Stromal cell of bone marrow (primary cell): ENCODE measurements at places on chromosomes 13 and 19.

DNA sequence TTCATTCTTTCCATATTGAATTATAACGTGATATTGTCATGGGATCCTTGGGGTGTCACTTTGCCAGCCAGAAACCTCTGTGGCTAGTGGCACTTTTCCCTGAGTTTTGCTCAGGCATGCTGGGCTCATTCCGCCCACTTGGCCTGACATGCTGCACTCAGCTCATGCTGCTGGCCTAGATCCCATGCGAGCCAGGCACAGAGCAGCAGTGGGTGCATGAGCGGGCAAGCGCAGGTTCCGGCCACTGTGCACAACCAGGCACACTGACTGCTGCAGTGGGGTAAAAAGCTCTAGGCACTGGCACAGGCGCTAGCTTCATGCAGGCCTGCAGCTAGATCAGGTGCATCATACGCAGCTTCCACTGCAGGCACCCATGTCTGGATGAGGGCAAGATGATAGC, 221.2 kb downstream of the MAB21L1 start:
- no peak for DNase-seq

DNA sequence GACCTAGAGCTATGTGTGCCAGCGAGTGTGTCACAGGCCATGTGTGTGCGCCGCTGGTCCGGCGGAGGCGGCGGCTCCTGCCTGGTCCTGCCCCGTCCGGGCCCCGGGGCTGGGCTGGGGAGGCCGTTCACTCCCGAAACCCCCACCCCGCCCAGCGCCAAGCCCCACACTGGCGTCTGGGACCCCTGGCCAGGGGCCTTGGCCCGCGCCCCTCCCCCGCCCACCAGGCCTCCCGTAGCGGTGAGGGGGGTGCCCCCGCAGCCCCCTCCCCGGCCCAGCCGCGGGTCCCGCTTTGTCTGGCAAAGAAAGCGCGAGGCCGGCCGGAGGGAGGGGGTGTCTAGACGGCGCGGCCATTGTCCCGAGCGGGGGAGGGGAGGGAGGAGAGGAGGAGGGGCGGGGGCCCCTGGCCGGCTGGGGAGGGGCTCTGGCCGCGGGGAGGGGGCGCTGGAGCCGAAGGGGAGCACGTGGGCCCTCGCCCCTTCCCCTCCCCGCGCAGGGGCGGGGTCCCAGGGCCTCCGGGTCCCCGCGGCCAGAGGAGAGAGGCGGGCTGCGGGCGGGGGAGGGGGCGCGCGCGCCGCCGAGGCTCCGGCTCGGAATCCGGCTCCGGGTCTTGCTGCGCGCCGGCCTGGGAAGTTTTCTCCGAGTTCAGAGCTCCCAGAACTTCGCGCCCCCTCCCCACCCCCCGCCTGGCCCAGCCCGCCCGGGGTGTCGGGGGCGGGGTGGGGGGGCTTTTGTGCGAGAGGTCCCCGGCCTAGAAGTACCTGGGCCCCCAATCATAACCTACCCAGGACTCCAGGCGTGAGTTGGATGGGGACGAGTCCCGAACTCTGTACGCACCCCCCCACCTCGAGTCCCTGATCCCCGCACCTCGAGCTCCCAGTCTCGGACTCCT, 888 bp downstream of the NOTCH3 start:
- DNase-seq, result no peak

GRCh38 chr13:44870456-44870929, 118.8 kb downstream of the NUFIP1 start:
- DNase-seq, result no peak

DNA sequence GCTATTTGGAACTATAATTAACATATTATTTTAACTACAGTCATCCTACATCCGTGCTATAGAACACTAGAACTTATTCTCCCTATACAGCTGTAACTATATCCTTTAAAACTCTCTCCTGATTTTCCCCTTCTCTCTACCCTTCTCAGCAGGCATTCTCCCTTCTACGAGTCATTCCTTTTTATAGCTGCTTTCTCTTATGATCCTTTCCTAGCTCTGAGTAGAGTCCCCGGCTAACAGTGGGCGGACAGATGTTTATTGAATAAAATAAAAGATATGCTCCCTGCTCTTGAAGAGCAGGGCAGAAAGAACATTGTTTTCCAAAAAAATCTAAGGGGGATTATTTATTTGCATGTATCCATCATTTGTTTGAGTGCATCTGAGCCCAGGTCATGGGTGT, 246.5 kb upstream of the TMTC4 start:
- DNase-seq, result no peak

- peak; percentile 84 for DNase-seq
These were observed 81.8 kb upstream of the RUBCNL start for GRCh38 chr13:46468570-46469463.

GRCh38 chr19:46606681-46607447, 5.7 kb downstream of the CALM3 start:
- no peak for DNase-seq

DNA sequence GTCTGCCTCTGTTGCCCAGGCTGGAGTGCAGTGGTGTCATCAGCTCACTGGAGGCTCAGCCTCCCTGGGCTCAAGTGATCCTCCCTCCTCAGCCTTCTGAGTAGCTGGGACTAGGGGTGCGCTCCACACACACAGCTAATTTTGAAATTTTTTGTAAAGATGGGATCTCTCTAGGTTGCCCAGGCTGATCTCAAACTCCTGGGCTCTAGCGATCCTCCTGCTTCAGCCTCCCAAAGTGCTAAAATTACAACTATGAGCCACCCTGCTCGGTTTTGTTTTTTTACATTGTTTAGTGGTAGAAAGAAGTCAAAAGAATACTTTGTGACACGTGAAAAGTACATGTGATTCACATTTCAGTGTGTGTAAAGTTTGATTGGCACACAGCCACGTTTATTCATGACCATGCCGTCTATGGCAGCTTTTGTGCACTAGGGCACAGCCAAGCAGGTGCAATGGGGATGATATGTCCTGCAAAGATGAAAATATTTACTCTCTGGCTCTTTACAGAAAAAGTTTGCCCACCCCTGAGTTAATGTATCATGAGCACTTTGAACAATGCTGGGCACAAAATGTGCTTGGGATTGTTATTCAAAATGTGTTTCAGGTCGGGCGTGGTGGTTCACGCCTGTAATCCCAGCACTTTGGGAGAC, 16.2 kb upstream of the NFIC start:
- DNase-seq, result no peak

- no peak for DNase-seq
These were observed at the start of gene KLC3 for GRCh38 chr19:45340232-45340898. Gene KLC3 (plus strand): TSS chr19:45340750. CDS start chr19:45345542, 4,792 bp downstream.

GRCh38 chr19:19381007-19381926, 24.2 kb upstream of the GATAD2A start:
- DNase-seq, result no peak

DNA sequence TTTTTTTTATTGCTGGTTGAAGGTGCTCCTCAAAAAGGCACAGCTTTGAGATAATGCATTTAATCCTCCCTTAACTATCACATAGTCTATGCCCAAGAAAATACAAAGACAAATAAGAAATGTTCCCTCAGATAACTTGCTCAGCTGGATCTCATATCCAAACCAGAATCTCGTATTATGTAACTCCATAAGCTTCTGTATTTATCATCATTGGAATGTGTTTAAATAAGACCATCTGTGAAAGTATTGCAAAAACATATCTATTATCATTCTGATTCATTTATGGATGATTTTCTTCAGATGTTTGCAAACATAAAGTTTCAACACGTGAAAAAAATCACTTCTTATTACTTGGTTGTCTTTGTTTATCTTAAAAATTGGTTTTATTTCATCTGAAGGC, 190.9 kb downstream of the IRS2 start:
- no peak for DNase-seq

GRCh38 chr13:109272595-109273325, 513.6 kb downstream of the IRS2 start:
- DNase-seq, result no peak

GRCh38 chr13:58399263-58399662, 767.7 kb downstream of the PCDH17 start:
- DNase-seq, result no peak

DNA sequence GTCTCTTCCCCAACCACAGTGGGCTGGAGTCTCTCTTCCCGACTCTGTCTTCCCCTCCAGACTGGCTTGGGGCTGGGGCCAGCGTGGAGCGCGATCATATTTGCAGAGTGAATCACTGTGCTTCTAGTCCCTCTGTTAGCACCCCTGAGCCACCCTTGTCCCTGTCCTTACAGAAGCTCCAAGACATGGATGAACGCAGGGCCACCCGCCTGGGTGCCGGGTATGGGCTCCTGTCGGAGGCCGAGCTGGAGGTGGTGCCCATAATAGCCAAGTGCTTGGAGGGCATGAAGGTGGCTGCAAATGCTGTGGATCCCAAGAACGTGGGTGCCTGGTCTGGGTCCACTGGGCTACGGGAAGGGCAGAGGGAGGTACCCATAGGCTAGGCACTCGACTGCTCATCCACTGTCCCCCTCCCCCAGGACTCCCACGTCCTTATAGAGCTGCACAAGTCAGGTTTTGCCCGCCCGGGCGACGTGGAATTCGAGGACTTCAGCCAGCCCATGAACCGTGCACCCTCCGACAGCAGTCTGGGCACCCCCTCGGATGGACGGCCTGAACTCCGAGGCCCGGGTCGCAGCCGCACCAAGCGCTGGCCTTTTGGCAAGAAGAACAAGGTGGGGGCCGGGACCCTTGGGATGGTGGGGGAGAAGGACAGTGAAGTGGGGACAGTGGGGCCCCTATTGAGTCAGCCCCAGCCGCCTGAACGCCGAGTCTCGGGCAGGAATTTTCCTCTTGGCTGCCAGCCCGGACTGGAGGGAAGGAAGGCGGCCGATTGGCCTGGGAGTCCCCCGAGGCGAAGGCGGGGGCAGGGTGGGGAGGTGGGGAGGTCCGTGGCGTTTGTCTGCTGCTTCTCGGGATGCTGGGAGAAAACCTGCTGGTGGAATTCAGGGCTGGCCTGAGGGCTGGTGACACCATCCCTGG, 5.2 kb downstream of the TRIP10 start:
- peak; percentile 72 for DNase-seq
